ENCODE measurements at places on chromosomes 7 and 10. TPM values are rescaled to one million over a fixed set of nuclear protein-coding genes. Genes with fewer than 3 reads are reported as not detected.

- no peak overlapping the region for H3K4me3 ChIP-seq
- no peaks in the 10 kb centered on the region for H3K4me1 ChIP-seq
- no peaks in the 10 kb centered on the region for H3K36me3 ChIP-seq
- H3K27ac ChIP-seq = no peak overlapping the region
- H3K27me3 ChIP-seq = no peaks in the 10 kb centered on the region
These were observed 374.6 kb downstream of the CALN1 start for GRCh38 chr7:72037516-72037915.

Gene MOGAT3
- total RNA-seq = not detected

Gene PLEKHA8
- total RNA-seq = 13.6 TPM

Gene FOXI2
- total RNA-seq = not detected

DNA sequence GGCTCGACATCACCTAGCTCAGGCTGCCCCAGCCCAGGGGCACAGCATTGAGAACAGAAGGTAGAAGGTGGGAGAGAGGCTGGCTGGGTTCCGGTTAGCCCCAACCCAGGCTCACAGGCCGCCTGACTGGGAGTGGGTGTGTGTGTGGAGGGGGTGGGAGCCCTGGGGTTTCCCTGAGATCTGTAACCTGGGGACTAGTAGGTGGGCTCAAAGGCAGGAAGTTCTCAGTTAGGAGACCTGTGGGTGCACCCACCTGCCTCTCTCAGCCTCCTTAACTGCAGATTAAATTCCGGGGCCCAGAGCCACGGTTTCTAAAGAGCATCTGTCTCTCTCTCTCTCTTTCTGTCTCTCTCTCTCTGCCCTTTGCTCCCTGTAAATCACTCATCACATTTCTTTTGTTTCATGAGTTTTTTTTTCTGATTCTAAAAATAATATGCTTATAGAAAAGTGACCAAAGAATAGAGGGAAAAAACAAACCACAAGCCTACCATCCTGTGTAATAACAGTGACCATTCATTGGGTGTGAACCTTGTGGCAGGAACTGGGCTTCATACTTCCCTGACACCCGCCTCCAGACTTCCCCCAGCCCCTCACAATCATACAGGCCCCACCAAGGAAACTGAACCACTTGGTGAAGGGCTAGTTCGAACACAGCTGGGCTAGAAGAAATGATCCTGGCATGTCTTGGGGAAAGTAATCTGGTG, 83.4 kb upstream of the SMNDC1 start:
- H3K27me3 ChIP-seq = no peaks in the 10 kb centered on the region
- H3K36me3 ChIP-seq = no peaks in the 10 kb centered on the region
- H3K27ac ChIP-seq = no peak overlapping the region
- H3K4me3 ChIP-seq = no peak overlapping the region
- no peak for DNase-seq

DNA sequence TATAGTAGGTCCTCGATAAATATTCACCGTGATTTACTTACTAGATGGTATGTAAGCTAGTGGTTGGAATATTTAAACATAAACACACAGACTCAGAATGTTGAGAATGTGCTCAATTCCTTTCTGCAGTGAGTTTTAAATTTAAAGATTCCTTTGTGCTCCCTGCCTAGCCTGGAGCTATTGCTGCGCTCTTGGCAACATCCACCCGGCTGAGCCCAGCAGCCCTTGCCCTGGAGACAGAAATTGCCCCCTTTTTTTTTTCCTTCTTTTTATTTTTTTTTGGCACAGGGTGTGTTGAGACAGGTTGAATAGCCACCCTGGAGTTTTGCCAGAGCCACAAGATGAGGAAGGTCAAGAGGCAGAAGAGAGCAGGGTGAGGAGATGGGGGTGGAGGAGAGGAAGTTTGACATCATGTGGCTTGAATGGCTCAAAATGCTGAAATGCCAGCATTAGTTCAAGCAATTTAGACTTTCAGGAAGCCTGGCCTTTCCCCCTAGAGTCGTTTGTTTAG, 180.8 kb downstream of the PRKCQ start:
- H3K4me3 ChIP-seq = no peak overlapping the region
- no peak for DNase-seq
- peaks cover 8% of the 10 kb centered on the region for H3K4me1 ChIP-seq
- no peaks in the 10 kb centered on the region for H3K36me3 ChIP-seq

Gene PHYH
- 15.3 TPM for total RNA-seq

GRCh38 chr7:77321300-77321699, 94.8 kb downstream of the GSAP start:
- no peaks in the 10 kb centered on the region for H3K36me3 ChIP-seq
- no peaks in the 10 kb centered on the region for H3K27me3 ChIP-seq
- no peak overlapping the region for H3K27ac ChIP-seq

- no peak for DNase-seq
- H3K36me3 ChIP-seq = no peaks in the 10 kb centered on the region
- no peaks in the 10 kb centered on the region for H3K4me1 ChIP-seq
- H3K27me3 ChIP-seq = no peaks in the 10 kb centered on the region
These were observed 99.8 kb upstream of the MACROH2A2 start for GRCh38 chr10:69952821-69953221.

DNA sequence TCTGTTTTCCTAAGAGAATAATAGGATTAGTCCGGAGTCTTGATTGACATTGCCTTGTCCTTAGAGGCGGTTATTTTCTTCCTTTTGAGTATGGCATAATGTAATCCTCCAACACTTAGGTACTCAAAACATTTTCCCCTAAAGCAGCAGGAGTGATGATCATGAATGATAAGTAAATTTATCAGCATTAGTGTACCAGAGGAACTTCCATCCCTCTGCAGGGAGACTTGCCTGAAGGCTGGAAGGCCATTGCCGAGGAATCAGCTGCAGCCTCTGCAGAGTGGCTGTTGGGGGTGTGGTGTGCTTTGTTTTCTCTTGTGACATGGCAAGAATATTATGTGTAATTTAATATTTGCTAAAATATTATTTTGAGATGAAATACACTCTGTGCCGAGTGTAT, 56.8 kb downstream of the RAB11FIP2 start:
- H3K36me3 ChIP-seq = no peaks in the 10 kb centered on the region
- H3K4me1 ChIP-seq = no peaks in the 10 kb centered on the region
- H3K4me3 ChIP-seq = no peak overlapping the region
- no peak overlapping the region for H3K27ac ChIP-seq
- no peak for DNase-seq
- H3K27me3 ChIP-seq = no peaks in the 10 kb centered on the region

DNA sequence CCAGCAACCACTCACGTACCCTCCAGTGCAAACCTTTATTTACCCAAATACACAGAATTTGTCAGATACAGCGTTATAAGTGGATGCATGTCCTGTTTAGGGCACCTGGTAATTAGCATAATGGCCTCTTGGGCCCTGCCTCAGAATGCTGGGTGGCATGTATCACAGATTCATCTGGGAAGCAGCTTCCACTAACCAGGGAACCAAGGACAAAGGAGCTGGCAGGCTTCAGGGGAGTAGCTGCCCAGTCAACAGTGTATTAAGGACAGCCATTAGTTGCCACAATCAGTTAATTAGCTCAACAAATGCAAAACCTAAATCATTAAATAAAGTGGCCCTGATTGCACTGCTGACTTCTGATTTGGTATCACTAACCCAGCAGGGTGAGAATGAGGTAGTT, 105.7 kb downstream of the RAPGEF5 start:
- no peaks in the 10 kb centered on the region for H3K4me1 ChIP-seq
- H3K4me3 ChIP-seq = no peak overlapping the region
- H3K36me3 ChIP-seq = no peaks in the 10 kb centered on the region
- no peaks in the 10 kb centered on the region for H3K27me3 ChIP-seq
- DNase-seq = no peak

Gene TYW1B
- total RNA-seq = 2.4 TPM

DNA sequence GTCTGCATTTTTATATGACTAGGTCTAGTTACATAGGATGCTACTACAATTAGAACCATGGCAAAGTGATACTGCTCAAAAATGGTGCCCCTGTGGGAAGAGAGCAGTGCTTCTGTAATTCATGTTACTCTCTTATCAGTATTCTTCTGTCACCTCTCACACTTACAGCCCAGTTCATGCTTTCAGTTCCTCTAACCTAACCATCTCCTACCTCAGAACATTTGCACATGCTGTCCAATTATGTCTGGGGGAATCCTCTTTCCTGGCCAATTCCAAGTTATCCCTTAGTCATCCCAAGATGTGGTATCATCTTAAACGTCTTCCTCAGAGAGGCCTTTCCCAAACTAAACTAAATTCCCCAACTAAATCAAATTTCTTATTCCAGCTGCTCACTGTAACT, 190.2 kb downstream of the RELN start:
- peaks cover 14% of the 10 kb centered on the region for H3K27me3 ChIP-seq
- H3K4me3 ChIP-seq = no peak overlapping the region
- H3K36me3 ChIP-seq = no peaks in the 10 kb centered on the region

DNA sequence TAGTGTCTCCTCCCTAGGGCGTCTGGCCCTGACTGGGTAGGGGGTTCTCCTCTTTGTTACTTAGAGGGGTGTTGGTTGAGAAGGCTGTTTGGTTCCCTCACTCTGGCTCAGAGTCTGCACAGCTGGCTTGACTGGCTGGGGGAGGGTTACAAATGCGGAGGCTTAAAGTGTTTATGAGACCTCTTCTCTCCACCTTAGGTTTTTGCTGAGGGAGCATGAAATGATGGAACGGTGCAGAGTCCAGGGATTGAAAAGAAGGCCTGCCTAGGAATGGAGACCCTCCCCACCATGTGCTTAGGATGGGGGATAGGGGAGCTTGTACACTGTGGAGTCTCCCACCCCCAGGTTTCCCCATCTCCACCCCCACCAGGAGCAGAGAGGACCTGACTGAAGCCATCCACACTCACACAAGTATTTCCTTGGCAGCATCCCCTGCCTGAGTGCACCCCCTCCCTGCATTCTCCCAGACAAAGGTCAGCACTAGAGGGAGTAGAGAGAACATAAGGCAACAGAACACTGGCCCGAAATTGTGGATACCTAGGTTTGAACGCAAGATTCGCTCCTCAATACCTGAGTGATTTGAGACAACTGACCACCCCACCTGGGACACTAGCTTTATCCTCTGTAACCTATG, 1.7 kb upstream of the LDB1 start:
- H3K4me1 ChIP-seq = peaks cover 36% of the 10 kb centered on the region
- H3K27ac ChIP-seq = no peak overlapping the region
- H3K27me3 ChIP-seq = no peaks in the 10 kb centered on the region
- H3K36me3 ChIP-seq = no peaks in the 10 kb centered on the region
- DNase-seq = no peak
- no peak overlapping the region for H3K4me3 ChIP-seq

Gene GPR15LG
- total RNA-seq = not detected

Gene PON1
- total RNA-seq = 0.20 TPM

GRCh38 chr10:114615600-114616007, 42.5 kb downstream of the ABLIM1 start:
- no peaks in the 10 kb centered on the region for H3K36me3 ChIP-seq
- no peak overlapping the region for H3K27ac ChIP-seq
- H3K4me3 ChIP-seq = no peak overlapping the region
- H3K27me3 ChIP-seq = no peaks in the 10 kb centered on the region
- peaks cover 11% of the 10 kb centered on the region for H3K4me1 ChIP-seq

- H3K27ac ChIP-seq = no peak overlapping the region
- no peaks in the 10 kb centered on the region for H3K4me1 ChIP-seq
- no peaks in the 10 kb centered on the region for H3K27me3 ChIP-seq
- no peaks in the 10 kb centered on the region for H3K36me3 ChIP-seq
- DNase-seq = no peak
- H3K4me3 ChIP-seq = no peak overlapping the region
These were observed 75.7 kb downstream of the AKR1D1 start for GRCh38 chr7:138151731-138152577.

Gene LGI1
- not detected for total RNA-seq

All from HCT116 (cell line).